ENCODE measurements at places on chromosomes 1 and 21.
A peak's percentile ranks its signal among the peaks of the same experiment; 100 is the strongest.

GRCh38 chr1:168483539-168483938 lies 60.3 kb downstream of the XCL2 start:
- no peak for DNase-seq

DNA sequence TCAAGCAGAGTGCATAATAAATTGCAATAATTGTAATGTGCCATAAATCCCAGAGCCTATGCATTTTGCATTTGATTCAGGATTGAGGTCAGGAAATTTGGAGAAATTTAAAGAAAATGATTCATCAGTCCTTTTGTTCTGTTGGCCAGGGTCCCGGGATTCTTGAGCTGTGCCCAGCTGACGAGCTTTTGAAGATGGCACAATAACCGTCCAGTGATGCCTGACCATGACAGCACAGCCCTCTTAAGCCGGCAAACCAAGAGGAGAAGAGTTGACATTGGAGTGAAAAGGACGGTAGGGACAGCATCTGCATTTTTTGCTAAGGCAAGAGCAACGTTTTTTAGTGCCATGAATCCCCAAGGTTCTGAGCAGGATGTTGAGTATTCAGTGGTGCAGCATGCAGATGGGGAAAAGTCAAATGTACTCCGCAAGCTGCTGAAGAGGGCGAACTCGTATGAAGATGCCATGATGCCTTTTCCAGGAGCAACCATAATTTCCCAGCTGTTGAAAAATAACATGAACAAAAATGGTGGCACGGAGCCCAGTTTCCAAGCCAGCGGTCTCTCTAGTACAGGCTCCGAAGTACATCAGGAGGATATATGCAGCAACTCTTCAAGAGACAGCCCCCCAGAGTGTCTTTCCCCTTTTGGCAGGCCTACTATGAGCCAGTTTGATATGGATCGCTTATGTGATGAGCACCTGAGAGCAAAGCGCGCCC lies 8.7 kb downstream of the PROX1 start:
- DNase-seq: no peak

DNA sequence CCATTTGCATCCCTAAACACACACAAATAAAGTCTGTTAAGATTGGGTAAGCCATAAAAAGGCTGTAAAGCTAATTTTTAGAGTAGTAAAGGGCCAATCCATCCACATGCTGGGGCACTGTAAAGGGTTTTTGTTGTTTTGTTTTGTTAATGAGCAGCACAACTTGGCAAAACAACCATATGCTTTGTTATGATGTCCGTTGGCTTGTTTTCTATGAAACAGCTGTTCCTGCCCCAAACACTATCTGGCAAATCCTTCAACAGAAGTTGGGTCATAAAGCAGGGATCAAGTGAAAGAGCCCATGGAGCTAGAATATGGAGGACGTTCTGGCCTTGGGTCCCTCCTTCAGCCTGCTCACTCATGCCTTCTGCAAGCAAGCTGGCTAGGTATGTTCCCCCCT lies 183.6 kb downstream of the APP start:
- no peak for DNase-seq

- peak; percentile 77 for DNase-seq
These were observed at the start of gene SCAF4 for GRCh38 chr21:31731857-31732596. Gene SCAF4, minus strand, starts transcription at chr21:31732118. Its CDS starts 426 bp downstream, at chr21:31731692.

All from activated T-helper 9 cell treated with anti-CD3 and anti-CD28 coated beads, Interleukin-2, amount 50 U/mL, for 16 hours (primary cell).